Aorta (tissue), 5 donors: ENCODE measurements at places on chromosomes 12 and 14. TPM values are rescaled to one million over a fixed set of nuclear protein-coding genes. Genes with fewer than 3 reads are reported as not detected.

Gene TMEM253
- total RNA-seq = not detected

DNA sequence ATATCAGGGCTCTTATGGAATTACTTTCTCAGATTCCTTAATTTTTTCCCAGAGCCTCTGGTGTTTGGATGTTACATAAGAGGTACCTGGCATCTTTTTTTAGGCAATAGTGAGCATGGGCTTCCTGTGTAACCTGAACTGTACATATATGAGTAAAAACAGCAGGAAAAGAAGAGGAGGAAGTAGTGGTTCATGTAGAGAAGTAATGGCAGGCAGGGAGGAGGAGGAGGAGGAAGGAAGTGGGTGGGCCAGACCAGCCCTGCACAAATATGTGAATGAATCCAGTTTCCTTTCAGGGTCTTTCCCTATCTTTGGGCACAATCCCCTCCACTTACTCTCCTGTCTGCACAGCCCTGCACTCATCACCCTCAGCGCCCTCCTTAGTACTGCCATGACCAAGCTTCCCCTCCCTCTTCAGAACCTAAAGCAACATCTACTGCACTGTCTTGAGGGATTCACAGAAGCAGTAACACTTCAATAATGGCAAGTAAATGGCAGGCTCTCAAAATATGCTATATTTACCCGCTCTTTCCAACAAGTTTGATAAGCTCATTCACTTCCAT is 40.9 kb upstream of the GSG1 start:
- no peak for DNase-seq

Gene PTPRR
- total RNA-seq = 0.49 TPM

DNA sequence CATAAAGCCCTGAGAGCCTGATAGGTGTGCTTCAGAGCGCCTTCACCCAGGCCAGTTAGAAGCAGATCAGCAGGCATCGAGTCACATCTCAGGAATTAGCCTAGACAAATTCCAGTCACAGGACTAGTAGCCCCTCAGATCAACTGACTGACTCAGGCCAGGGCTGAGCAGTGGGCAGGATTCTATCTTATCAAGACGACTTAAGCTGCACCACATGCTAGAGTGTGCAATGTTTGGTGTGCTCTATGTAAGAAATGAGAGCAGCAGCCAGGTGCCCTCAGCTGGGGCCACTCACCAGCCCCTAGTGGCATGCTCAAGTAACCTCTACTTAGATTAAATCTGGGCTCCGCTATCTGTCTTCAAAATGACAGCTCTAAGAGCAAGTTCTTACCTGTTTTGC is 19.7 kb upstream of the NGB start:
- no peak for DNase-seq

DNA sequence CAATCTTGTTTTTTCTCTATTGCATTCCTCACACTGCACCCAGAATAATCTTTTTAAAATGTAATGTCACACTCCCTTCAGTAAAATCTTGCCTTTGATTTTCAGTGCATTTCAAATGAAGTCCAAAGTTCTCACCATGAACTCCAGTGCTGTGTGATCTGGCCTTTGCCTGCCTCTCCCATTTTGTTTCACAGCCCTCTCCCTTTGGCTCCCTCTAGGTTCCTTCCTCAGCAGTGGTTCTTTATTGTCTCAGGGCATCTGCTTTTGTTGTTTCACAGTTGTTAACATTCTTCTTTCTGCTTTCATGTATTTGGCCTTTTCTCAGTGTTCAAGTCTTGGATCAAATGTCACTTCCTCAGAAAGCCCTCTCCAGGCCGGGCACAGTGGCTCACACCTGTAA is 84.5 kb upstream of the AMN1 start:
- no peak for DNase-seq

Gene P2RX7
- total RNA-seq = 3.9 TPM

GRCh38 chr12:53978477-53979356 is 4.0 kb upstream of the HOTAIR start:
- no peak for DNase-seq

DNA sequence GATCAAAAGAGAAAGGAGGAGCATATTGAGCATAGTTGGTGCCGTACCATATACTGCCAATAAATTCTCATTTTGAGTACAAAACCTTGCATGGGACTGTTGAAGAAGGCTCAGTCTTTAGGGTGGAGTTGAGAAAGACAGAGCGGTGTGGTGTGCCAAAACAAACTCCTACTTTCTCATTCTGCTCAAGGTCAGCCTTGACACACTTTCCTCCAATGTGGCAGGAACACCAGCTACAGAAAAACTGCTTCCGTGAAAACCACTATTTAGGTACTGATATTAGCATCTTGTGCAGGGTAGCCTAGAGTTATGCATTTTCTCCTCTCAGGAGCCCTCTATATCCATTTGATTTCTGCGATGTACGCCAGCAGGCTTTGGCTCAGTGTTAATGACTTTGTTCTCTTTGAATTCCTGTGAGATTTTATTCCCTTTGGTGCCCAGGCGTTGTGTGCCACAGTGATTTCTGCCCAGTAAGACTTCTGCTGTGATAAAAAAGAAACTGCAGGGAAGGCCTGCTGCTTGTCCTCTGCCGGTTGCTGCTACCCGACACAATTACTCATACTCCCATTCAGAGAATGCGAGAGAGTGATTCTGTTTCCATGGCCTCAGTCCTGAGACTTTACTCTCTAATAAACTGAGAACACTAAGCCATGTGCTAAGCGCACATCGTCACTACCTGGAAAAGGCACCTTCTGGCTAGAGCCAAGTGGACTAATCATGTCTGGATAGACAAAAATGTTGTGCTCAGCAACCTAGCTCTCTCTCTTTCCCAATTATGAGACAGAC is 88.3 kb upstream of the MDM1 start:
- DNase-seq = no peak
